ENCODE measurements at places on chromosomes 4 and X. TPM values are rescaled to one million over a fixed set of nuclear protein-coding genes. Genes with fewer than 3 reads are reported as not detected.

ESX1 gene
- not detected for total RNA-seq

NAP1L2 gene
- total RNA-seq = 0.73 TPM

NAP1L3 gene
- total RNA-seq = 0.11 TPM

TGIF2LX gene
- not detected for total RNA-seq

RNF128 gene
- not detected for total RNA-seq

TKTL2 gene
- total RNA-seq = not detected

TLR2 gene
- total RNA-seq = 1.3 TPM

CSAG3 gene
- not detected for total RNA-seq
